Bone marrow (tissue), 2 donors: ENCODE measurements at places on chromosomes 7 and 10.

- no peak for DNase-seq
Measured at GRCh38 chr10:132002004-132002403, 20.3 kb upstream of the BNIP3 start.

DNA sequence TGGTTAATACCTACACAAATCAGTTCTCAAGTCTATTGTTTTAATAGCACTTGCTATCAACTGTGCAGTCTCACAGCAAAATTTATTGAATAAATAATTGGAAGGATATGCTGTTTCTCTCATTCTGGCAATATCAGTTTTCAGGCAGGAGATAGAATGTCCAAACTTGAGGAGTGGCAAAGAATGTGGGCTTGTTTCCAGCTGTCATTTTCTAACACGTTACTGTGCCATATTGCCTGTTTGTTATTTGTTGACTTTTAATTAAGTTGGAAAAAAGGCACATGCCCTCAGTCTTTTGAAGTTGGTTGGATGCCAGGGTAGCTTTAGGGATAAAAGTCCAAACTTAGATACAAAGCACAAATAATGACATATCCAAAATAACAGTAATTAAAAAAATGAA is 52.2 kb downstream of the MAGI2 start:
- no peak for DNase-seq

- no peak for DNase-seq
Measured at GRCh38 chr10:76429368-76430060, 998.1 kb downstream of the LRMDA start.

DNA sequence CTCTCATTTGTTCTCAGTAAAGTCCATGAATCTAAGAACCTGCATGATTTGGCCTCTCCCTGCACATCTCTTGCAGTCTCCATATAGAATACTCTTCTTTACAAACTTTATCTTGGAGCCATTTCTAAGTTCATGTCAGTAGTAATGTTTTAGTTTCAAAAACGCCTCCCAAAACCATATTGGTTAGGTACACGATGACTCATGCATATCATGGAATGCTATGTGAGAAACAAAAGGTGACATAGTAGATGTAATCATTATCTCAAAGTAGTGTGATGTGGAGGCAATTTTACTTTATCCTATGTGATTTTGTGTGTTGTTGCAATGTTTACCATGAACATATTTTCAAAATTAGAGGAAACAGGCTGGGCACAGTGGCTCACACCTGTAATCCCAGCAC is 520.7 kb downstream of the KCNMA1 start:
- DNase-seq = no peak

DNA sequence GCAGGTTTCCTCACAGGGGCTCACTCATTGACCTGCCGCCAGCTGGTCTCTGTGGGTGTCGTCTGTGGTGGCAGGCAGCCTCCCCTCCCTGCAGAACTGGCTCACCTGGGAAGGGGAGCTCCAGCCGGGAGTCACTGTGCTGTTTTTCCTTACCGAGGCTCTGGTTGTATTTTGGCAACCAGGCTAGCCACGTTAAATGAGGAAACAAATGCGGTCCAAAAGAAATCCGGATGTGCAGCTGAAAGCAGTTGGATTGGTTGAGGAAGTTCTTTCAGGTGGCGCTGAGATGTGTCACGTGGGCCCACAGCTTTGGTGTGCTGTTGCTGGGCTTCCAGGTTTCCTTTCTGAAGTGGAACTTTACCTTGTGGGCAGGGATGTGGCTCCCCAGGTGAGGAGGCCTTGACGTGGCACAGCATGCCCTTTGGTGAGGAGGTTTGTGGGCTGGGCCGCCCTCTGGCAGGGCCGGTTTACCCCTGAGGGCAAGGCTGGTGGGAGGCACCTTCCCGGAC is 14.2 kb downstream of the MTURN start:
- DNase-seq = no peak

- DNase-seq = no peak
Measured at GRCh38 chr7:147923841-147924240, 666.7 kb upstream of the C7orf33 start.

- no peak for DNase-seq
Measured at GRCh38 chr7:27277628-27278027, 35.0 kb downstream of the EVX1 start.

- DNase-seq = no peak
Measured at GRCh38 chr7:8384901-8385300, 48.5 kb upstream of the NXPH1 start.
